ENCODE measurements at places on chromosomes 6 and 20. TPM values are rescaled to one million over a fixed set of nuclear protein-coding genes. Genes with fewer than 3 reads are reported as not detected.

DNA sequence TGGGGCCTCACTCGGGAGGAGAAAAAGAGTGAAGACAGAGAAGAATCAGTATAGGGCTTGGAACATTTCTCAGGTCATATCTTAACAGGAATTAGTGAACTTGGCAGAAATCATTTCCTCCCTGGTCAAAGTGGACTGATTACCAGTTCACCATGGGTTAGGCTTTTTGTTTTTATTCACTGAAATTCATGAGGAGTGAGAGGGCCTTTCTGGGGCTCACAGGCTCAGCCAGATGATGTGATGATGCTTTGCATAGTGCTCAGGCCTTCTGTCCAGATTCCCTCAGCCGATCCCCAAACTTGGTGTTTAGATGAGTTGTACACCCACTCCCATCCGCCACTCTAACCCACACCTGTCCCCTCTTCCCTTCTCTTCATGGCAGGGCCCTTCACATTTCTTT is 32.5 kb downstream of the SRSF3 start:
- no peaks in the 10 kb centered on the region for H3K4me1 ChIP-seq
- H3K4me3 ChIP-seq: no peak overlapping the region
- H3K27ac ChIP-seq: no peak overlapping the region
- H3K36me3 ChIP-seq: no peaks in the 10 kb centered on the region

Gene SS18L1
- 28.8 TPM for total RNA-seq

- H3K36me3 ChIP-seq: no peaks in the 10 kb centered on the region
- H3K4me1 ChIP-seq: peaks cover 13% of the 10 kb centered on the region
- peak overlapping the region; percentile 32 for H3K4me3 ChIP-seq
- DNase-seq: peak; percentile 65
- H3K27me3 ChIP-seq: peaks cover 10% of the 10 kb centered on the region
Observed at GRCh38 chr6:10268611-10269310, 146.1 kb downstream of the TFAP2A start.

- H3K36me3 ChIP-seq: no peaks in the 10 kb centered on the region
- H3K27me3 ChIP-seq: no peaks in the 10 kb centered on the region
- H3K4me1 ChIP-seq: peaks cover 11% of the 10 kb centered on the region
- no peak overlapping the region for H3K4me3 ChIP-seq
- H3K27ac ChIP-seq: no peak overlapping the region
- DNase-seq: peak; percentile 89
Observed at GRCh38 chr6:44041461-44042260, 85.6 kb downstream of the MRPL14 start.

Gene OPN5
- not detected for total RNA-seq

Gene PTCRA
- not detected for total RNA-seq

Gene CRISP2
- 0.34 TPM for total RNA-seq

Gene SASH1
- total RNA-seq: 12.4 TPM

- no peaks in the 10 kb centered on the region for H3K27me3 ChIP-seq
- no peaks in the 10 kb centered on the region for H3K4me1 ChIP-seq
- no peaks in the 10 kb centered on the region for H3K36me3 ChIP-seq
- no peak overlapping the region for H3K27ac ChIP-seq
Observed at GRCh38 chr6:15832841-15833240, 170.0 kb upstream of the DTNBP1 start.

- no peak overlapping the region for H3K4me3 ChIP-seq
- H3K27me3 ChIP-seq: no peaks in the 10 kb centered on the region
- no peak overlapping the region for H3K27ac ChIP-seq
- DNase-seq: no peak
- peaks cover 4% of the 10 kb centered on the region for H3K4me1 ChIP-seq
Observed at GRCh38 chr6:5188646-5189045, 72.1 kb downstream of the LYRM4 start.

Gene TCEA2
- total RNA-seq: 110 TPM

DNA sequence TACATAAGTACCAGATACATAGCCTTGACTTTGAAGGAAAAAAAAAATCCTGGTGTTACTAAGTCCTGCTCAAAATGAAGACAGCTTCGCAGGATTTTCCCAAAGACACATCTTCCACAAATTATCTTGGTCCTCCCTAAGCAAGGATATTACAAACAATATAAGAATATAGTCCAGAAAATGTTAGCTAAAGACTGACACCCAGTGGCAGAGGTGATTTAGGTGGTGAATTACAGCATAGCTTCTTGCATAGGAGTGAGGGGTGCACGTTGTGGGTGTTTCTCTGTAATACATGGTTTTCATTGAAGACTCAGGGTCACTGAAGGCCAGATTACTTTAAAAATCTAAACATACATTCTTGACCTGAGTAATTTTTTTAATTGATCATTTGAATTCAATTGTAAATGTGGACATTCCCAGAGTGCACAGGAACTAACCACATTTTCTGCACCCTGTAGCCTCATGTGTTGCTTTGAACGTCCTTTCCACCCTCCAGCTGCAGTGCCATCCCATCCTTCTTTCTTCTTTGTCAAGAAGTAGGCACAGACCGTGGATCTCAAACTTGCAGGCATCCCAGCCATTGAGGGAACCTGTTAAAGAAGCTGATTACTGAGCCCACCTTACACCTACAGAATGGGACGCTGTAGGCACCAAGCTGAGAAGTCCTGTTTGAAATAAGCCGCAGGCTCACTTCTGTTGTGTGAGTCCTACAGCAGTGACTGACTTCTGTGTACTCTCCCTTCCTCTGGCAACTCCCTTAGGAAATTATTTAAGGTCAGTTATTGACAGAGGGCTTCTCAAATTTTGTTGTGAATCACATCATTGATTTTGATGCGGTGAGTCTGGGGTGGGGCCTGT is 102.6 kb downstream of the PERP start:
- H3K27me3 ChIP-seq: no peaks in the 10 kb centered on the region
- H3K27ac ChIP-seq: no peak overlapping the region
- DNase-seq: no peak
- H3K4me3 ChIP-seq: no peak overlapping the region
- peaks cover 11% of the 10 kb centered on the region for H3K4me1 ChIP-seq

Gene CD83
- total RNA-seq: 7.9 TPM

- H3K27ac ChIP-seq: no peak overlapping the region
- H3K27me3 ChIP-seq: no peaks in the 10 kb centered on the region
- H3K4me1 ChIP-seq: no peaks in the 10 kb centered on the region
- no peaks in the 10 kb centered on the region for H3K36me3 ChIP-seq
- no peak overlapping the region for H3K4me3 ChIP-seq
Observed at GRCh38 chr6:157428427-157429202, 47.6 kb downstream of the ZDHHC14 start.

- no peak overlapping the region for H3K4me3 ChIP-seq
- H3K36me3 ChIP-seq: no peaks in the 10 kb centered on the region
- H3K4me1 ChIP-seq: no peaks in the 10 kb centered on the region
- no peak for DNase-seq
Observed at GRCh38 chr6:80339421-80339820, 232.9 kb downstream of the BCKDHB start.

- DNase-seq: peak; percentile 75
- no peaks in the 10 kb centered on the region for H3K36me3 ChIP-seq
- H3K4me3 ChIP-seq: no peak overlapping the region
- H3K27ac ChIP-seq: no peak overlapping the region
- H3K27me3 ChIP-seq: no peaks in the 10 kb centered on the region
- no peaks in the 10 kb centered on the region for H3K4me1 ChIP-seq
Observed at GRCh38 chr6:79463621-79464050, 73.6 kb downstream of the LCA5 start.

Gene LSM14B
- 82.9 TPM for total RNA-seq

DNA sequence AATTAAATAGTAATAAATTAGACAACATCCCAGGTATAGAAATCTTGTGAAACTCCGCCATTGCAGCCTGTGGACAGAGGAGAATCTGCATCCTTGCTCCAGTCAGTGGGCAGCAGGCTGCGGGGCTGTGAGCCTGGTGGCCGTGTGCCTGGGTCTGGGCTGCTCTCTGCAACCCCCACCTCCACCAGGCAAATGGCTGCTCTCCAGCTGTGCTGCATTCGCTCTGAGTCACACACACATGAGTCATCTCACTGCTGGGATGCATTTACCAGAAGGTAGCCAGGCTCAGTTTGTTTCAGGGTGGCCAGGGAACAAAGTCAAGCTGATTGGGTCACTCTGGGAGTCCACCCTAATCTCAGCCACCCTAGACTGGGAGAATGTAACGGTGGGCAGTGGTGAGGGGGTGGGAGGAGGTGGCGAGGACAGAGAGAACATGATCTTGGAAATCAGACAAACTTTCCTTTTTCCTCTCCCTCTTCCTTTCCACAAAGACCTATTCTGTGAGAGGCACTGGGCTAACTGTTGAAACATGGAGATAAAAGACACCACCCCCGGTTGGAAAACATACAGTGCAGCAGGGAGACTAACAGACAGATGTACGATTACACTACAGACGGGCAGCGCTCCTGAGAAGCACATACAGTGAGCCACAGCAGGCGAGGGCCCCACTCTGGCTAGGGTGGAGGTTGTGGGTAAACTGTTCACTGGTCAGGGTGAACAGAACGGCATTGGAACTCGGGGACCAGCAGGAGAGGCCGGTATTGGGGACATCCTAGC is 59.2 kb downstream of the TRAM2 start:
- peaks cover 12% of the 10 kb centered on the region for H3K4me1 ChIP-seq
- H3K27ac ChIP-seq: peak overlapping the region; percentile 66
- peak; percentile 94 for DNase-seq
- no peaks in the 10 kb centered on the region for H3K27me3 ChIP-seq
- peak overlapping the region; percentile 16 for H3K4me3 ChIP-seq

Gene CLPSL2
- not detected for total RNA-seq

DNA sequence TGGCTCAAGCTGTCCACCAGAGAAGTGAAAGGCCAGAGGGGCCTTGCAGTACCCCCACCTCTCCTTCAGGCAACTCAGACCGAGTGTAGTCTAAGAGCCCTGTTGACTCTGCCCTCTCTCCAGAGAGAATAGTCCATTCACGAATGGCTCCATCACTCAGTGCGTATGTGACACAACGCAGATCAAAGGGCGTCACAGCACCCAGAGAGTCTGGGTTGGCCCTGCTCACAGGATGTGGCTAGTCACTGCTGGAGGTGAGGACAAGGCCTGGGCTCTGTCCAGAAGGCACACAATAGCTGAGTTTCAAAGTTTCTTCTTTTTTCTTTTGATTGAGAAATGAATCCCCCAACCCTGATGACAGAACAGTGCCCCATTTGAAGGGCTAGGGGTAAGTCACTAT is 74.1 kb downstream of the TRMT11 start:
- peaks cover 10% of the 10 kb centered on the region for H3K36me3 ChIP-seq
- H3K27me3 ChIP-seq: no peaks in the 10 kb centered on the region
- H3K4me1 ChIP-seq: no peaks in the 10 kb centered on the region
- no peak for DNase-seq

DNA sequence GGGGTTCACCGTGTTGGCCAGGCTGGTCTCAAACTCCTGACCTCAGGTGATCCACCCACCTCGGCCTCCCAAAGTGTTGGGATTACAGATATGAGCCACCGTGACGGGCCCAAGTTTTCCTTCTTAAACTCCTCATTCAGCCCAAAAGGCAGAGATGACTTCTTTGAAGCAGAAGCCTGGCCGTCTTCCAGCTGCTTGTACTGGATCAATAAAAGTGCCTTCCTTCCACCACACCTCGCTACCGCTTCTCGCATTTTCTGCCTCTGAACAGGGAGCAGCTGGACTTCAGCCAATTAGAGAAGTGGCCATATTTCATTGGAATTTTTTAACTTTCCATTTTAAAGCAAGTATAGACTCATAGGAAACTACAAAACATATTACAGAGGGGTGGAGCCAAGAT is 241.1 kb downstream of the PREX1 start:
- no peak overlapping the region for H3K27ac ChIP-seq
- DNase-seq: no peak
- H3K4me1 ChIP-seq: no peaks in the 10 kb centered on the region
- H3K36me3 ChIP-seq: no peaks in the 10 kb centered on the region
- no peak overlapping the region for H3K4me3 ChIP-seq

Gene GUCA1A
- 4.1 TPM for total RNA-seq

DNA sequence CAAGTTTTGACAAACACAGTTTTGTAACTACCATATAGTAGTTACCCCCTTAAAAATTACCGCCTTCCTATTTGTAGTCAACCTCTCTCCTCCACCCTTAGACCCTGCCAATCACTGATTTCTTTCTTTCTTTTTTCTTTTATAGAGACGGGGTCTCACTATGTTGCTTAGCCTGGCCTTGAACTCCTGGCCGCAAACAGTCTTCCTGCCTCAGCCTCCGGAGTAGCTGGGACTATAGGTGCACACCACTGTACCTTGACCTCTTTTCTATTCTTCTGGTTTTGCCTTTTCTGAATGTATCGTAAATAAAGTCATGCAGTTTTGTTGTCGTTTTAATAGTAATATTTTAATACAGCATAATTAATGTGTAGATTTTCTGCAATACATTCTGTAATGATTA is 460.3 kb downstream of the EPM2A start:
- no peak for DNase-seq
- H3K27me3 ChIP-seq: no peaks in the 10 kb centered on the region
- no peaks in the 10 kb centered on the region for H3K4me1 ChIP-seq
- H3K27ac ChIP-seq: no peak overlapping the region
- no peaks in the 10 kb centered on the region for H3K36me3 ChIP-seq
- H3K4me3 ChIP-seq: no peak overlapping the region
